ENCODE measurements at places on chromosomes 13 and 19.

DNA sequence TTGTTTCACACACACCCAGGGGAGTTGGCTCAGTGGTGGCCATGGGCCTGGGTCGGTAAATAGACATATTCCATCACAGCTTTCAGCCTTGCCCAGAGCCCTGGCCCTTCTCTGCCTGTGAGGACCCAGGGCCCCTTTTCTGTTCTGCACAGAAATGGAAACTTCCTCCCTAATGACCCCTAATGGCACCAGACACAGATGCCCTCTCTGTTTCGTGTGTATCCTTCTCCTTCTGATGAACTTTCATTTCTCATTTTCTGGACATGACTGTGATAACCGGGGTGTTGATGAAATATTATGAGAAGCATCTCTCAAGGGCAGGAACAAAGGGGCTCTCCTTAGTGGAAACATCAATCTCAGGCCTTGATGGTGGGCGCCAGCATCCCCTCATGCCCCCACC, 12.8 kb downstream of the LILRA1 start:
- ATAC-seq: no peak

- no peak for ATAC-seq
Observed at GRCh38 chr13:41651413-41652058, 194.2 kb downstream of the RGCC start.

DNA sequence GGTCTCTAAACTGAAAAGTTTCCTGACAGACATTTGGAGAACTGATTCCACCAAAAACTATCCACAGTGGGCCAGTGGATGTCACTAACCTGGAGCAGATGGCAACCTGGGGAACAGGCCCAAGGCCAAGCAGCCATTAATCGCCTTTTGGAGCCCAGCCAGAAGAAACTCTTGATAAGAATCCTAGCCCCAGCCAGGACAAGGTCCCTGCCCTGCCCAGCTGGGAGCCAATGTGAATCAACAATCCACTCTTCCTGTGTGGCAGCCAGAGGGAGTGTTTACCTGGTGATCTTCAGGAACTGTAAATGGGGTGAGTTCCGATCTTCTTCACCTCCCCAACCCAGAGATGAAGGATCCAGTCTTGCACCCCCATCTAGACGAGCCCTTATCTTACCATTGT, 14.5 kb upstream of the IGSF23 start:
- ATAC-seq: no peak

GRCh38 chr19:9785367-9786331, 17.1 kb upstream of the ZNF846 start:
- peak; percentile 81 for ATAC-seq

GRCh38 chr19:1069009-1069779, 2.2 kb downstream of the ARHGAP45 start:
- ATAC-seq: no peak

DNA sequence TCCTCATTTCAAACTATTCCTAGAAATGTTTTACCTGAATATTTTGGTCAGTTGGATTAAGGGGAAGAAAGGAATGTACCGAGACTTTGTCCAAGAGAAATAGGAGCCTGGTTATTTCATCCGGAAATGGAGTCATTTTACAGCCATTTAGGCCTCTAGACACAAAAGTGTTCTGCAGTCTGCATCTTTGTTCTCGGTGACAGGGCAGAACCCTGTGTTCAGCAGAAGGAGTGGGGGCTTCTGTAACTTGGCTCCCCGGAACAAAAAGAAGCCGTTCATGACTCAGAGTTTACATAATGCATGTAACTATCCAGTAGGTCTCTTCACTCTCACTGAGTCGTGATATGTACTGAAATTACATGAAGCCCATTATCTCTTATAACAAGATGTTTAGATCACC, 21.6 kb upstream of the FNDC3A start:
- peak; percentile 76 for ATAC-seq

GRCh38 chr13:22821589-22821988, 359.2 kb upstream of the SGCG start:
- ATAC-seq: no peak

DNA sequence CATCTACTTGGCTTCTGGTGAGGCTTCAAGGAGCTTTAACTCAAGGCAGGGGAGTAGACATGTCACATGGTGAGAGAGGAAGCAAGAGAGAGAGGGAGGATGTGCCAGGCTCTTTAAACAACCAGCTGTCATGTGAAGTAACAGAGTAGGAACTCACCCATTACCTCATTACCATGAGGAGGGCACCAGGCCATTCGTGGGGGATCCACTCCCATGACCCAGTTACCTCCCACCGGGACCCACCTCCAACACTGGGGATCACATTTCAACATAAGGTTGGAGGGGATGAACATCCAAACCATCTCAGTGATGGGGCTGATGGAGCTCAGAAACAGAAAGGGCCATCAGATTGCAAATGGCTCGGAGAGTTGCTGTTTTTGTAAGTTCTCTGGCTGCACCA, 12.9 kb downstream of the VSTM2B start:
- no peak for ATAC-seq

DNA sequence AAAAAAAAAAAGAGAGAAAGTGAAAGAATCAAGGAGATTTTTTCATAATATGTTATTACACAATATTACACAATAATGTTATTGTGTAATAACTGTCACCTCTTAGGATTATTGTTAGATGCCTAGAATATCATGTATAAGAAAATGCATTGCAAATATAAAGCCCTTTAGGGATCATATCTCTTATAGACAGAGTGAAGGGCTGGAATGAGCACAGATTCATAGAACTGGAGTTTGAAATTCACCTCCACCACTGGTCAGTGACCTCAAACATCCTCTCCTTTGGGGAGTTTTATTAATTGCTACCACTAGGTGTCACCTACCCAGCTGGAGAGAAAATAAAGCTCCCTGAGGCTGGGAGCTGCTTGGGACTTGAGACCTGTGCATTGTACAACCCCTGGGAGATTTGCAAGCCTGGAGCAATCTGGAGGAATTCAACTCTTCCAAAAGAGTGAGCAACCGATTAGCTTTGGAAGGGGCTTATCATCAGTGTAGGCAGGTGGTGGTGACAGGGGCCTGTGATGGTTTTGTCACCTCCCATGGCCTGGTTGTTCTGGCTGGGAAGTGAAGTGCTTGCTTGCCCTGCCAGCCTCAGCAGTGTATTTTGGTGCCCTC, 30.3 kb upstream of the FRY start:
- no peak for ATAC-seq

DNA sequence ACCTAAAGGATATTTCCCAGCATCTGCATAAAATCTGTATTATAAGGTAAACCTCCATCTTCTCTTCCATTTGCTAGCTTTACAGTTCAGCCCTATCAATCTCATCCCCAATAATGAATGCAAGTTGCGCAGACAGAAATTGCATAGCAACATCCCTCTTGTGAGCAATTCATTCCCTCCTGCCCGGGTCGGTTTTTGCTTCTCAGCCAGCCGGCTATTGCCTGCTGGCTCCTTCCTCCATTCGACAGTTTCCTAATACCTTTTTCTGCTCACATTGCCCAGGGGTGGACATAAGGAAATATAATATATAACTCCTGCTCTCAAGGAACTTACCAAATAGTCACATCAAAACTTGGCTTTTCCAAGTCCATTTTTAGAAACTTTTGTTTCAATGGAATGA, 125.2 kb downstream of the FGF9 start:
- ATAC-seq: no peak

DNA sequence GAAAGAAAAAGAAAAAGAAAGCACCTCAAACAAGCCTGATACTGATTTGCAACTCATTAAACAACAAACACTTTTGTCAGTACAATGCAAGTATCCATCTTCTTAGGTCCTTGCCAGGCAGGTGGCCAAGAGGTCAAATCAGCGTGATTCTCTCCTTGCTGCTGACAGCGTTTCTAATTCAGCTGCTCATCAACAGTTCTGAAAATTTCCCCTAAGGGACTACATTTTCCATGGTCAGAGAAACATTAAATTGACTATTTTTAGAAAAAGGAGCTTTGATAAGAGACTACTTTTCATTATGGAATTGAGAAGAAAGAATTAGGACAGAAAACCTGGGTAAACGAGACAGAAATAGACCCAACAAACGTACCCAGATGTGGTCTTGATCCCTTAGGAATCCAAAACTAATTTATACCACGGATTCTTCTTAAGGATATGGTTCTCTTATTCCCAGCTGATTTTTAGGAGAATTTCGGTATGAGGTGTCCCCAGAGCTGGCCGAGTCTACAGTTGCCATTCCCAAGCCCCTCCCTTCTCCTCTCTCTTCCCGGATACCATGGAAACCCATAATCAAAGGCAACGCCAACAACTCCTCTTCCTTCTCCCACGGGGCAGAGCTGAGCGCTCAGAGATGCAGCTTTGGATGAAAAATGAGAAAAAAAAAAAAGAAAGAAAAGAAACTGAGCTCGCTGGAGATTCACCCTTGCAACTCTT, 29.5 kb upstream of the CEBPG start:
- peak; percentile 61 for ATAC-seq

- ATAC-seq: peak; percentile 18
Observed at GRCh38 chr13:51275101-51275500, 52.9 kb downstream of the FAM124A start.

DNA sequence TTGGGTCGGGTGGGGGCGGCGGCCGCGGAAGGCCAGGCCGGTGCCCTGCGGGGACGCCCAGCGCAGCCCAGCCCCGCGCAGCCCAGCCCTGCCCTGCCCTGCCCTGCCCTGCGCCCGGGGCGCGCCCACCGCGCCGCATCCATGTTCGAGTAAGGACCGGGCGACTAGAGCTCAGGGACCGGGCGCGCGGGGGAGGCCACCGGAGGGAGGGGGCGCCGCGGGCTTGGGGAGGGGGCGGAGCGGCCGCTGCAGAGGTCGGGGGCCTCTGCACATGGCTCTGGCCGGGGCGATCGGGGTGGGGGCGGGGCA, 169 bp downstream of the GRAMD1A start:
- no peak for ATAC-seq

- ATAC-seq: no peak
Observed at GRCh38 chr19:30739394-30739793, 367.2 kb downstream of the ZNF536 start.

DNA sequence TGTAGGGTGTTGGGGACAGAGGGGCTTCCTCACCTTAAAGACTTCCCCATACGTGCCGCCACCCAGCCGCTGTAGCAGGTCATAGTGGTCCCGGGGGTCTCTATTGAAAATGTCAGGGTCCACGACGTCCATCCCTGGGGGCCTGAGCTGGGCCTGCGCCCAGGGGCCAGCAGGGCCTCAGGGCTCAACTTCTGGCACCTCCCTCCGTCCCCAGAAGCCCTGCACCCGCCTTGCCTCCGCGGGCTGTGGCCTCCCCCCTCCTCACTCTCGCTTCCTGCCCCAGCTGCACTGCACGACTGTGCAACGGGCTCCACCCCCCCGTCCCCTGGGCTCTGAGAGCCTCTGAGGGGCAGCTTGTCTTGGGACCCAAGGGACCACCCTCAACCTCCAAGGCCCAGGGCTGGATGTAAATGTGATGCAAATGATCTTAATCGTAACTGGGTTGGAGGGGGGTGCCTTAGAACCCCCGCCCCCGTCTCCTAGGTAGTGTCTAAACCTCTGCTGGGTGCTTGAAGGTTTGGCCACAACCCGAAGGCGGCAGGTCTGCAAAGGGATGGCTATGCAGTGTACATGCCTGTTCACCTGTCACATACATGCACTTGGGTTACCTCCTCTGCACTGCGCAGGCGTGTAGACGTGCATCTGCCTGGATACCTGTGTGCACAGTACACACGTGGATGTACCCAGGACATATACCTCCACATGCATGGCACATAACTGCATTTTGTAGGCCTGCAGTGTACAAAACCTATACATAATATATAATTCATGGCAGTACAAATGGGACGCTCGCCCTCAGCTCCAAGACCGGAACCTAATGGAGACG, at the start of gene MAP4K1:
Gene MAP4K1 (minus strand): TSS at position 190 of the 826 bp plus-strand sequence. CDS start 58 bp downstream, at position 132.
- ATAC-seq: no peak

DNA sequence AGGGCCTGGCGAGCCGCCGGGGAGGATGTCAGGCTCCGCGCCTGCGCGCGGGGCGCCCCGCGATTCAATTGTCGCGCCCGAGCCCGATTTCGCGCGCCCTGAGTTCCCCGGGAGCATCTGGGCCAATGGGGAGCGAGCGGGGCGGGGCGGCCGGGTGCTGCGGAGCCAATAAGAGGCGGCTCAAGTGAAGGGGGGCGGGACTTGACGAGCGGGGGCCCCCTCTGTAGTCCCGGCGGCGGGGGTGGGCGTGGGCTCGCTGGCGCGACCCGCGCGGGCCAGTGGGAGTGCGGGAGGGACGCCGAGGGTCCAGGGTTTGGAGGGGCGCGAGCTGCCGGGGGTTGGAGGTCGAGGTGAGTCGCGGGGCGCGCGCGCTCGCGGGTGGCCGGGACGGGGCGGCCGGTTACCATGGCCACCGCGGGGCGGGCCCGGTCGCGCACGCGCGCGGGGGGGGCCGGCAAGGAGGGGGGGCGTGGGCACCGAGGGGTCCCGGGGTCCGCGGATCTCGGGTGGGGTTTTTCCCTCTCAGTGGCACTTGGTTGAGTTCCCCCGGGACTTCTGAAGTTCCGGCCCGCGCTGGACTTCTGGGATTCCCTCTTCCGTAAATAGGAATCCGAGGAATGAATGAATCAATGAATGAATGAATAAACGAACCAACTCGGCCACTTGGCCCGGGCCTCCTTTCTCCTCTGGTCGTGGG, 744 bp downstream of the UHRF1 start:
- peak; percentile 68 for ATAC-seq

- ATAC-seq: no peak
Observed at GRCh38 chr13:50334944-50335343, 319.7 kb downstream of the KCNRG start.

DNA sequence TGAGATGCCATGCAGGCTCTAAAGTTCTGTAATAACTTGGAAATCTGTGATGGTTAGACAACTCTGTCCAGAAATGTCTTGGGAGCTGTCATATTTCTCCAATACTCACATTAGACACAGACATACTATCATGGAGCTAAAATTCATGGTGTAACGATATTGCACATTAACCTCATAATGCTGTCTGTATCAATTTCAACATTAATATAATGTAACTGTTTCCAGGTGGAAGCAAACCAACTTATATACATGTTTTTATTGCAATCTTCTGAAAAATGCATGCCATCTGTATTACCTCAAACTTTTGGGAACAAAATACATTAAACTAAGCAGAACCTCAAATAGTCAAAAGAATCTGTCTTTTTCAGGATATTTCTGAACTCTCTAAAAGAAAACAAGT, 14.7 kb upstream of the SPART start:
- ATAC-seq: no peak

DNA sequence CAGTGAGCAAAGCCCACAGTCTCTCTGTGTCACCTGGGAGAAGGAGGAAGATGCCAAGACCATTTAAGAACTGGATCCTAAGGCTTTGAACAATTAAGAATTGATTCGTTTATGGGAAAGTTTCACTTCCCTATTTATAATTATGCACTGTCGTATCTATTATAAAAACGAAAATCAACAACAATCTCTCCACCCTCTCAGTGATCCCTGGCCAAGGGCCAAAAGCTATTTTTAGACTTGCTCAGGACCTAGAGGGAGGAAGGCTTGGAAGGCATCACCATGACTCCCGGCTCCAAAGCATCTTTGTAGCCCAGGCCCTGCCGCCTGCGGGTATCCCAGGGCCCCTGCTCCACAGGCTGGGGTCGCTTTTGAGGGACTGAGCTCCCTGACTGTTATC, 1.3 kb downstream of the RHPN2 start:
- ATAC-seq: peak; percentile 63

DNA sequence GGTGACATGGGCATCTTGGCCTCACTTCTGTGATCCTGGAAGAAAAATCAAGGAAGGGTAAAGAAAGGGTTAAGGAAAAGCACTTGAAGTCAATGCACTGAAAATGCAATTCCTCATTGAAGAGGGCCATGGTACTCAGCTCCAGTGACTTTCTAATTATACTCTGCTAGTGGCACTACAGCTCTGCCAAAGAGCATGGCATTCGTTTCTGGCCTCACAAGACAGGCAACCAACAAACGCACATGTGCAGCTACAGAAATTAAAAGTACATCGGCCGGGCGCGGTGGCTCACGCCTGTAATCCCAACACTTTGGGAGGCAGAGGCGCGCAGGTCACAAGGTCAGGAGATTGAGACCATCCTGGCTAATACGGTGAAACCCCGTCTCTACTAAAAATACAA, 21.8 kb downstream of the SACS start:
- ATAC-seq: no peak

Measured in motor neuron (in vitro differentiated cells).